Sciatic nerve (tissue), 2 donors: ENCODE measurements at places on chromosomes 12 and 14. TPM values are rescaled to one million over a fixed set of nuclear protein-coding genes. Genes with fewer than 3 reads are reported as not detected.
A peak's percentile ranks its signal among the peaks of the same experiment; 100 is the strongest.

DNA sequence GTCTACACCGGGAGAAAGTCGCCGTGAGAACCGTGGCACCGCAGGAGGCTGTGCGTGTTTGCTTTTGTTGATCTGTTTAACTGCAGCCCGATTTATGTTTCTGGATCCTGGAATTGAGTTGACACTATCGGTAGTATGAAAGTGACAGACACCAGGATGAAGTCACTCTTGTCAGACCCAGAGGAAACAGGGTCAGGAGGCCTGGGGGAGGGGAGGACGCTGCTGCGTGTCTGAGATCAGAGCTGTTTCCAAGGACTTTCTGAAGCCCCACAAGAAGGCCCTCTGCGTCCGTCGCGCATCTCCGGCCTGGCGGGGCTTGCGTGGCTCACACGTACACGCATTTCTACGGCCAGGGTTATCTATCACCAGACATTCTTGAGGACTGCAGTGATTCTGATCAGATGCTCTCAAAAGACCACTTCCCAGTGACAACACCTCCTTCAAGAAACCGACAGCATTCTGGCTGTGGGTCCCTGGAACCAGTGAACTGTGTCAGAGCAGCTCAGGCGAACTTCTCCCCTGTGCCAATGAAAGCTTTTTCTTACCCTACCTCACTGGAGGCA, 263.4 kb downstream of the ADGRD1 start:
- peak; percentile 48 for DNase-seq

DNA sequence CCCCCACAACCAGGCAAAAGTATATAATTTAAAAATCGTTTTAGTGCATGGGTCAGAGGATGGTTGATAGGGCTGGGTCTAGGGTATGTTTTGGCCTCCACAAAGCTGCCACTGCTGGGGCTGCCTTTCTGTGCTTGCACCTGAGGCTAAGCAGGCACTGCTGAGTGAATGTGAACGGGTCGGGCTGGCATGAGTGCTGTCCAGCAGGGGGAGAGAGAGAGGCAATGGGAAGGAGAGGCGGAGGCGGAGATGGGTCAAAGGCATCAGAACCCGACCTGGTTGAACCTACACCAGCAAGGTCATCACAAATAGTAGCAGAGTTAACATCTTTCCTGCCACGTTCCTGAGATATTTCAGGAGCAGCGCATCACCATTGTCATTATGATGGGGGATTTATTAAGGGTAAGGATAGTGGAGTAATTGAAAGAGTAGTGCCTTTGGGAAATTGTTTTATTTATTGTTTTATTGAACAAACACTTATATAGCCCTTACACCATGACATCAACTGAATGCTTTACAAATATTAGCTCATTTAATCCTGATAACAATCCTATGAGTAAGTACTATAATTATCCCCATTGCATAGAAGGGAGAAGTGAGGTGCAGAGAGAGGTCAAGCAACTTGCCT, 5.8 kb upstream of the NRXN3 start:
- no peak for DNase-seq

Gene FIGNL2
- 4.0 TPM for total RNA-seq

GRCh38 chr14:61930101-61930857, 168.1 kb downstream of the SNAPC1 start:
- DNase-seq: no peak
